GM13976 (cell line): ENCODE measurements at places on chromosomes 1 and 21.

DNA sequence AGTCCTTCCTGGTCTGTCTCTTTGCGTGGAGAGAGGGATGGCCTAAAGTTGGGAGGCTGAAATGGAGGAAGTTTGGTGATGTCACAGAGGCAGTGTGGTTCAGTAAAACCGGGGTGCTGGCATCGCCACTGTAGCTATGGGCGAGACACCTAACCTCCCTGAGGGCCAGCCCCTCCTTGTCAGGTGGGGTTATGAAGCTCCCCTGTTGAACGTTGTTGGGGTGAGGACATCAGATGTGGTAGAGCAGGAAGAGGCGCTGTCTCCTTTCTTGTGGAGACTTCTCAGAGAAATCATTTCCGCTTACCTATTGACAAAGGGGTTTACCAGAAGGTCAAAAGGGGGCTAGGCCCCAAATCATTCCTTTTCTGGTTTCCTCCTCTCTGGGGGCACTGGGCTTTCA is 294.7 kb downstream of the SIPA1L2 start:
- DNase-seq, result no peak

DNA sequence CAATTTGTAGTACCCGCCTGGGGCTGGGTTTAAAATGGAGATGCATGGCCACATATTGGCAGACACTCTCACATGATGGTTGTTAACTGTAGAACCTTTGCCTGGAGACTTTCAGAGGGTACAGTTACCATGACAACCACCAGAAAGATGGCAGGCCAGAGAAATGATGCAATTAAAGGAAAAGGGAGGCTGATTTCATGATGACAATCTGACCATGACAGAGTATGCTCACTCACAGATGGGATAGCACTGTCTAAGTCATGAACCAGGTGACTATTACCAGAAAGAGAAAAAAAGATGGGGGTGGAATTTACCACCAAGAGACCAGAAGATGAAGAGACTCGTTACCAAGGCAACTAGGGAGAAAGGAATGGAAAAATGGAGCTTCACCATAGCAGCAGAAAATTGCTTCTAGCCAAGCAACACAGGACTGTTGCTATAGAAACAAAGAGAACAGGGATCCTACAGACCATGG is 3.5 kb upstream of the TRIT1 start:
- DNase-seq, result no peak

- no peak for DNase-seq
Observed at GRCh38 chr1:83531521-83532309, 467.2 kb downstream of the TTLL7 start.

GRCh38 chr21:15667010-15667409 is 62.8 kb upstream of the USP25 start:
- no peak for DNase-seq

- DNase-seq, result no peak
Observed at GRCh38 chr1:53304527-53304926, 23.3 kb downstream of the LRP8 start.

DNA sequence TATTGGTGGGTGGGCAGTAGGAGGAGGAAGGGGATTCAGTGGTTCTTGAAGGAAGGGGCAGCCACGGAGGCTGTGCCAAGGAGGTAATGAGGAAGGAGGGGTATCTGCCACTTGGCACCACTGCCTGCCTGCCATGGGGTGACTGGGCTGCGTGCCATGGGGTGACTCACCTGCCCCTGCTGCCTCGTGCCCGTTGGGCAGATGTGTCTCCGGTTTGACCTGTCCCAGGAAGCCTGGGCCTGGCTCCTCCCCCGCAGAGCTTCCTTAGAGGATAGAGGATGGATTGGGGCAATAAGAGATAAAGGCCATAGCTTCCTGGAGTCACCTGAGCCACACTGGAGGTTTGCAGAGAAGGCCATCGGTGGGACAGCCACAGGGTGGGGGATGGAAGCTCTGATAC is 1.7 kb downstream of the PADI3 start:
- no peak for DNase-seq

DNA sequence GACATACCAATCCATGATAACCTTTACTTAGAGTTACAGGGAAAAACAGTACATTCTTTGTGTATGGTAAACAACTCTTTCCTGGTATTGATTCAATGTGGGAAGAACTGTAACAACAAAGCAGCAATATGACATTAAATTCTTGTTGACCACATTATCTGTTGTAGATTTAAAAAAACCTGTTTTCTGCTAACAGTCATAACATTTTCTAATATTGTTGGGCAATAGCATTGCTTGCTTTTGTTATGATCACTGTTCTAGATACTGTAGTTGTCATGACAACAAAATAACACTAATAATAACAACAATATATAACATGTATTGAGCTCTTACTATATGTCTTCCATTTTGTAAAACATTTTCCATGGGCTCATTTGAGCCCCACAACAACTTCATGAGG is 54.2 kb downstream of the PDE4B start:
- no peak for DNase-seq

GRCh38 chr1:183696981-183697380 is 43.9 kb upstream of the APOBEC4 start:
- DNase-seq, result no peak

DNA sequence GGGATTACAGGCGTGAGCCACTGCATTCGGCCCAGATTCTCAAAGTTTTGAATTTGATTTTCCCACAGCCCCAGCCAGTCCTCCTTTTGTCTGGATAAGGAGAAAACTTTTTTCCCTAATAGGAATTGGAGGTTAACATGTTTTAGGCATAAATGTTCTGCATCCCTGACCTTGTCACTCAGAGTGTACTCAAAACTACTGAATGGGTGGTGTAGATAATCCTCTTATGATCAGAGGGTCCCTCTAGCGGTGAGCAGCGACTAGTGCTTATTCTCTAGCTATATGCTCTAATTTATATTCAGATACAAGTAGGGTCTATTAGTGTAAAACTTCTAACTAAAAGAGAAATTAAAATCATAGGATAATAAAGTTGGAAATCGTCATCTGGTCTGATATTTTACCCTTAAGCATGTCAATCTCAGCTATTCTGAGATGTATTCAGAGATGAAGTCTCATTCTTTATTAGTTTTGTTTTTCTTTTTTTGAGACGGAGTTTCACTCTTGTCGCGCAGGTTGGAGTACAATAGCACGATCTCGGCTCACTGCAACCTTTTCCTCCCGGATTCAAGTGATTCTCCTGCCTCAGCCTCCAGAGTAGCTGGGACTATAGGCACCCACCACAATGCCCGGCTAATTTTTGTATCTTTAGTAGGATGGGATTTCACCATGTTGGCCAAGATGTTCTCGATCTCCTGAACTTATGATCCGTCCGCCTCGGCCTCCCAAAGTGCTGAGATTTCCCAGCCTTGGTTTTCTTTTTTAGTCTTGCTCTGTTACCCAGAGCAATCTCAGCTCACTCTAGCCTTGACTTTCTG is 2.7 kb upstream of the PSMD4 start:
- DNase-seq, result peak; percentile 81

DNA sequence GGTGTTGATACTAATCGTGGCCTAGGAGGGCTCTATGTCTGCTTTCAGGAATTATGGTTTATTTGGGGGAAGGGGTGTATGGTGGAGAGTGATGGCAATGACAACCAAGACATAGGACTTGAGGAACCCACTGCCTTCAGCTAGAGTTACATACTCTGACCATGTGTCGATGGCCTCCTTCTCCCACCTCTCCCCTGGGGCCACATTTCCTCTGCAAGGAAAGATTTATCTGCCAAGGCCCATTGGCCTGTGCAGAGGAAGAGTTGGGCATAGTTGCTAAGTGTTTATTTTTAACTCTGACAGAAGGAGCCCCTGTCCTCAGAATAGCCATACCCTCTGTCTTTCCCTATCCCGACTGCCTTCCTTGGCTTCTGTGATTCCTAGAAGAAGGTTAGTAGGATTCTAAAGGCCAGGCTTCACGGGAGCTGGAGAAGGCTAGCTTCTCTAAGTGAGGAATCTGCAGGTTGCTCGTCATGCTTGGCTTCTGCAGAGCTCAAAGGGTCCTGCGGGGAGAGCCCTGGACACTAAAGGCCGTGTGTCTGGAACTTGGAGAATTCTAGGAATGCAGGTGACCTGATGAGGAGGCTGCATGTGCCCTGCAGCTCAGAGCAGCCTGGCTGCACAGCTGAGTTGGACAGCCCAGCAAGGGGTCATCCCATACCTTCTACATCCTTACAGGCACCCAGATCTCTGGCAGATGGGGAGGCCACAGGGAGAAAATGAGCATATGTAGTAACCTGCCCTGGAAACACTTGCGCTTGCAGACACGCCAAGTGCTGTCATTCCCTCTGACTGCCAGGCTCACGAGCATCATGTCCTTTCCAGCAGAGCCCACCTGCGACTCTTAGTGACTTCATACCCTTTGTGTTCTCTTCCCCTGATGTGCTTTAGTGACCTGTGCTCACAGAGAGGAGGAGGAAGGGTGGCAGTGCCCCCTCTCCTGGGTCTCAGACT is 9.7 kb downstream of the MAPKAPK2 start:
- DNase-seq, result no peak
